Immature natural killer cell (primary cell): ENCODE measurements at places on chromosomes 1 and 21. TPM values are rescaled to one million over a fixed set of nuclear protein-coding genes. Genes with fewer than 3 reads are reported as not detected.

- peaks cover 7% of the 10 kb centered on the region for H3K27me3 ChIP-seq
- H3K27ac ChIP-seq = peak overlapping the region; percentile 30
- no peak for DNase-seq
- no peak overlapping the region for H3K4me3 ChIP-seq
- H3K4me1 ChIP-seq = peaks cover 19% of the 10 kb centered on the region
Measured at GRCh38 chr21:34642211-34643075, 26.4 kb upstream of the CLIC6 start.

DNA sequence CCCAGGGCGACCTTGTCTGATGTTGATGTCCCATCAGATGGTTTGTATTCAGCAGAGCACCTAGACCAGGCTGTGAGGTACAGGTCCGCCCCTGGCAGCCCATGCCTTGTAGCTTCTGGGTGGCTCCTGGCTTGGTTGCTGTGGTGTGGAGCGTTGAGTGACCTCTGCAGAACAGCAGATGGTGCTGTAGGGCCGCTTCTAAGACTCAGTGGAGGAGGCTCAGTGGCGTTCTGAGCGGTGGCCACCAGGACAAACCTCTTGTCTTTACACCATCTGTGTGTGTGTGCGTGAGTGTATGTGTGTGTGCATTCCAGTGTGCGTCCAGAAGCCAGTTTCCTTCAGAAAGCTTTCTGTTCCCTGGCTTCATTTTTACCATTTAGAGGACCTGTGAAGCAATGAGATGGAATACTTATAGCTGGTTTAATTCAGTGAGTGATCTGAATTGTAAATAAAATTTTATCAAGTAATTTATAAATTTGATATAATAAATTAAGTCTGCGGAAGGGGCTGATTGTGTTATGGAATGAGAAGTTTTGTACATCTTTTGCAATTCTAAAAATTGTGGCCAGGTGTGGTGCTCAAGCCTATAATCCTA is 66.1 kb downstream of the ADARB1 start:
- H3K27me3 ChIP-seq = no peaks in the 10 kb centered on the region
- no peak overlapping the region for H3K27ac ChIP-seq
- peak; percentile 71 for DNase-seq
- no peak overlapping the region for H3K4me3 ChIP-seq
- peaks cover 5% of the 10 kb centered on the region for H3K36me3 ChIP-seq
- H3K4me1 ChIP-seq = peaks cover 6% of the 10 kb centered on the region

- no peak overlapping the region for H3K4me3 ChIP-seq
- H3K27ac ChIP-seq = no peak overlapping the region
Measured at GRCh38 chr1:218430822-218431221, 85.7 kb downstream of the TGFB2 start.

DNA sequence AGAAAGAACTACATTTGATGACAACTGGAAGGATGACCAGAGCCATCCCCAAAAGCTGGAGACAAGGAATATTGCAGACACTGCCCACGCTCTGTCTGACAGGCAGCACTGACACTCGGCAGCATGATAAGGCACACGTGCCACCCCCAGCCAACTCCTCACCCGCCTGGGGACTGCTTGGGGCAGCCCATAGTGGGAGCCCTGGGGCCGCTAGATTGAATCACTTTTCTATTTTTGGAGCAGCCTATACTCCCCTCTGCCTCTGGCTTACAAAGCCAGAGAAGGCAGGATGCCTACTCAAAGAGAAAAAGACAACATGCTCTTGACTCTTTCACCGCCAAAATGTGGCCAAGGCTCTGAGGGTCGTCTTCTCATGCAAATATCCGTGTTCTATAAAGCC is 1.3 kb downstream of the SMG5 start:
- H3K27ac ChIP-seq = peak overlapping the region; percentile 89
- peaks cover 29% of the 10 kb centered on the region for H3K4me1 ChIP-seq
- peak overlapping the region; percentile 99 for H3K4me3 ChIP-seq
- DNase-seq = no peak

DNA sequence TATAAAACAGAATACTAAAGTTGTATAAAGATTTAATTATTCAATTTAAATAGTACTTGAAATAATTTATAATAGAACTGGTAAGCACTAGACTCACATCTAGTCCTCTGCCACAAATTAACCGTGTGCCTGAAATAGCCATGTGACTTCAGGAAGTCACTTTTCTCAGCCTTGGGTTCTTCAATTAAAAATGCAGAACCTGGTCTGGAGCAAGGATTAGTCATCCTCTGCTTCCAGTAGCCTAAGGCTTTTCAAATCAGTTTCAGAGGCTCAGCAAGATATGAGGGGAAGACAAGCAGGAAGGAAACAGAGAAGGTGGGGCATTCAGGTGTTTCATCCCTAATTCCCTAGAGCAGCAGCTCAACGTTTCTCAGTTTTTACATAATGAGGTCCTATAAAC is 23.0 kb downstream of the DPH5 start:
- H3K27ac ChIP-seq = no peak overlapping the region
- DNase-seq = no peak
- peaks cover 28% of the 10 kb centered on the region for H3K4me1 ChIP-seq
- H3K36me3 ChIP-seq = peaks cover 21% of the 10 kb centered on the region
- no peak overlapping the region for H3K4me3 ChIP-seq
- peaks cover 1% of the 10 kb centered on the region for H3K27me3 ChIP-seq

DNA sequence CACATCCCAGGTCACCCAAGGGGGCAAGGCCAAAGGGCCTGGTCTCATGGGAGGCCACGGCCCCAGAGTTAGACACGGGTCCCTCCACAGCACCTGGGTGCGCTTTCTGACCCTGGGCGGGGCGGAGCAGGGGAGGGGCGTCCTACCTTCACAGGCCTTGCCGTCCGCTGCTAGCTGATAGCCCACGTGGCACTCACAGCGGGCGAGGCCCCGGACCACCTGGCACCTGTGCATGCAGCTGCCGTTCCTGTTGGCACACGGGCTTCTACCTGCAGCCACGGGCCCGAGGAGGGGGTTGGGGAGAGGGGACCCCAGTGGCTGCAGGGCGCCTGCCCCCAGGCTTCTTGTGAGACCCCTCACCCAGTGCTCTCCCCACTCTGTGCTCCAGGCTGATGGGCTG is 59.9 kb downstream of the ARHGEF16 start:
- no peak for DNase-seq
- H3K4me1 ChIP-seq = no peaks in the 10 kb centered on the region
- H3K27me3 ChIP-seq = peaks cover 3% of the 10 kb centered on the region
- H3K36me3 ChIP-seq = no peaks in the 10 kb centered on the region

DNA sequence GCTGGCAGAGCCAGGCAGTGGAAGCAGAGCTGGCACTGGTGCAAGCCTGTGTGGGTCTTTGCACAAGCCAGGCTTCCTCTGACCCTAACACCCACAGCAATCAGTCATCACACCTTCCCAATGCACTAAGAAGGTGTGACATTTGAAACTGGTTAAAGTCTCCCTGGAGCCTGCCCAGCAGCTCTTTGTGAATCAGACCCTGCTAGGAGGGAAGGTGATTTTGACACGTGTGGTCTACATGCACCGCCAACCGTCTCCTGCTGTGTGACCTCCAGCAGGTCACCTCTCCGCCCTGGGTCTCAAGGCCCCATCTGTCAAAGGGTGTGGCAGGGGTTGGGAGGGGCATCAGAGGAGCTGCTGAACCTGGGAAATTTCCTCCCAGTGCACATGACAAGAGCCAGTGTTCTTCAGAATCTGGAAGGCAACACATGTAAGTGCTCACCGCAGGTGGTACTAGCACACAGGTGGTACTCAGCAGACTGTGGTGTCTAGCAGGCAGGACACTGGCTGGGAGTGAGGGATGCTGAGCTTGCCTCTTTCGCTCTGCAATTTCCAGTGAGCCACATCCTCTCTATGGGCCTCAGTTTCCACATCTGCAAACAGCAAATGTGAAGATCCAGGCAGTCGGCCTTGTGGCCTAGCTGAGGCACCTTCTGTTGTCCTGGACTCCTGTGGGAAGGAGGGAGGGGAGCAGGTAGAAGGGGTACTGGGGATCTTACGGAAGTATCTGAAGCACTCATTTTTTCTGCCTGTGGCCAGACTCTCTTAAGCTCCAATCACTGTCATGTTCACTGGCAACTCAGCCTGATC is 123.2 kb downstream of the DMRTB1 start:
- peaks cover 6% of the 10 kb centered on the region for H3K27me3 ChIP-seq
- H3K27ac ChIP-seq = peak overlapping the region; percentile 53

DNA sequence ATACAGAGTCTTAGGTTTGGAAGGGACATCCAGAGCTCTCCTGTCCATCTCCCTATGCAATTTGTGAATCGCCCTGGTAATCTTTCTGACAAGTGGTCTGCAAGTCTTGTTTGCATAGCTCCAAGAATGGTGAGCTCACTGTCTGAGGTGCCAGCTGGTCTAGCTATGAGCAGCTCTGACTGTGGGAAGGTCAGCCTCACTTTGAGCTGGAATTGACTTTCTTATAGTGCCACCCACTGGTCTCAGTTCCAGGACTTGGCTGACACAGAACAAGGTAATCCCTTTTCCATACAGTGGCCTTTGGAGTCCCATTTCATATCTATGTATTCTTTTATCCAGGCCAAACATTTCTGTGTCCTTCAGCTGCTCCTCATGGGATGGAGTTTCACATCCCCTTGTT is 95.6 kb upstream of the C8B start:
- no peaks in the 10 kb centered on the region for H3K36me3 ChIP-seq
- no peak overlapping the region for H3K4me3 ChIP-seq
- H3K27me3 ChIP-seq = no peaks in the 10 kb centered on the region

- no peak for DNase-seq
- no peak overlapping the region for H3K27ac ChIP-seq
- peaks cover 23% of the 10 kb centered on the region for H3K4me1 ChIP-seq
- H3K4me3 ChIP-seq = no peak overlapping the region
Measured at GRCh38 chr1:88680911-88681622, 3.0 kb upstream of the PKN2 start.

GRCh38 chr1:40636777-40637176 is 28.7 kb downstream of the RIMS3 start:
- H3K27me3 ChIP-seq = no peaks in the 10 kb centered on the region
- no peak overlapping the region for H3K4me3 ChIP-seq
- no peaks in the 10 kb centered on the region for H3K36me3 ChIP-seq
- H3K4me1 ChIP-seq = peaks cover 6% of the 10 kb centered on the region

DNA sequence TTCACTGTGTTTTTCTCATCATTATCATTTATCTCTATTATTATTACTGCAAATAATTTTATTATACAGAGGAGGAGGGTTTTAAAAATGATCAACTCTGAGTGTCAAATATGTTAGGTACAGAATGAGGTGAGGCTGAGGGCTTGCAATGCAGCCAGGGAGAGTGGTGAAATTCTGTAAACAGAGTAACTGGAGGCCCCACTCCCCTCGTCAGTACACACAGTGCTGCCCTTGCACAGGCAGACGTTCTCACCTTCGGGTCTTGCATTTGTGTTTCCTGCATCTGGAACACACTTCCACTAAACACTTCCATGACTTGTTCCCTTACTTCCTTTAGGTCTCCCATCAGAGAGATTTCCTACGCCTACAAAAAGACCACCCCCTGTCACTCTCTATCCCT is 24.3 kb upstream of the COA6 start:
- DNase-seq = no peak
- no peaks in the 10 kb centered on the region for H3K36me3 ChIP-seq
- no peak overlapping the region for H3K4me3 ChIP-seq
- no peaks in the 10 kb centered on the region for H3K4me1 ChIP-seq
- peaks cover 9% of the 10 kb centered on the region for H3K27me3 ChIP-seq

GRCh38 chr1:222751255-222751654 is 14.3 kb downstream of the FAM177B start:
- peaks cover 1% of the 10 kb centered on the region for H3K27me3 ChIP-seq
- DNase-seq = no peak
- H3K27ac ChIP-seq = no peak overlapping the region

GRCh38 chr1:169957884-169958283 is 64.2 kb upstream of the SCYL3 start:
- peaks cover 1% of the 10 kb centered on the region for H3K27me3 ChIP-seq
- H3K4me1 ChIP-seq = no peaks in the 10 kb centered on the region
- no peak overlapping the region for H3K4me3 ChIP-seq
- peaks cover 2% of the 10 kb centered on the region for H3K36me3 ChIP-seq
- H3K27ac ChIP-seq = no peak overlapping the region

GRCh38 chr1:206012086-206012859 is 9.1 kb upstream of the RAB7B start:
- H3K27me3 ChIP-seq = peaks cover 2% of the 10 kb centered on the region
- peak overlapping the region; percentile 2 for H3K4me3 ChIP-seq
- H3K36me3 ChIP-seq = no peaks in the 10 kb centered on the region
- peak; percentile 22 for DNase-seq
- peaks cover 19% of the 10 kb centered on the region for H3K4me1 ChIP-seq

DNA sequence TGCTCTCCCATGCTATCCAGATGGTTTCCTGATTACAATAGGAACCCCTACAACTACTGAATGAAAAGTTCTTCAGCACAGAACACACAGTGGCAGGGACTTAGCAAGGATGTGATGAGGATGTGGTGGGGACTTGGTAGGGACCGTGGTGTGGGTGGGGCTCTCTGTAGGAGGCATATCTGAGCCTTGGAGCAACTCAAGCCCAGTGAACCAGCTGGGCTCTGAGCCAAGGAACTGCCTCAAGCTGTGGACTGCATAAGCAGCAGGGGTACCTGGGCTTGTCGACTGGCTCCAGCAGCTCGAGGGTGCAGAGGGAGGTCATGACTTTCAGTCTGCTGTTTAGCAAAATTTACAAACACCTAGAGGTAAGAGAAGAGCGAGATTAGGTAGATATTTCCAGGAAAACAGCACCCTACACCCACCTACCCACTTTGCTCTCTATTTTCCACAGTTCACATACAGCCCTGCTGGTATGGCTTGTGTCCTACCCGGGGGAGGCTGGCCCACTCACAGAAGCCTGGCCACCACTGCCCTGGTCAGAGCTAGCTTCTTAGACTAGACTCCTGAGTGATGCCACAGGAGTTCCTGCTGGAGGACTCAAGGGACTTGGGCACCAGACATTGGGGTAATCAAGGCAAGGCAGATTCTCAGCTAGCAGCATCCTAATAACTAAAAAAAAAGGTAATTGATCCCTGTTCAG is 86.8 kb upstream of the GCLM start:
- H3K4me3 ChIP-seq = no peak overlapping the region
- peaks cover 23% of the 10 kb centered on the region for H3K4me1 ChIP-seq
- DNase-seq = no peak

- no peak overlapping the region for H3K4me3 ChIP-seq
- H3K36me3 ChIP-seq = no peaks in the 10 kb centered on the region
- no peak overlapping the region for H3K27ac ChIP-seq
- H3K27me3 ChIP-seq = no peaks in the 10 kb centered on the region
- DNase-seq = no peak
Measured at GRCh38 chr1:232385221-232385620, 244.7 kb downstream of the SIPA1L2 start.

- H3K4me3 ChIP-seq = no peak overlapping the region
- no peaks in the 10 kb centered on the region for H3K27me3 ChIP-seq
- no peaks in the 10 kb centered on the region for H3K36me3 ChIP-seq
- H3K4me1 ChIP-seq = no peaks in the 10 kb centered on the region
Measured at GRCh38 chr1:213820362-213821149, 167.2 kb upstream of the PROX1 start.

CD1E gene
- polyA plus RNA-seq = 3.3 TPM

MEGF6 gene
- polyA plus RNA-seq = not detected

RNU1-2 gene
- polyA plus RNA-seq = not detected

PRKCZ gene
- polyA plus RNA-seq = 7.5 TPM

ROR1 gene
- 1.1 TPM for polyA plus RNA-seq
